Naive thymus-derived CD8-positive, alpha-beta T cell (primary cell): ENCODE measurements at places on chromosomes 6 and 20. TPM values are rescaled to one million over a fixed set of nuclear protein-coding genes. Genes with fewer than 3 reads are reported as not detected.
A peak's percentile ranks its signal among the peaks of the same experiment; 100 is the strongest.

The USP49 gene
- total RNA-seq: 3.0 TPM

The SYNDIG1 gene
- not detected for total RNA-seq

The EDN3 gene
- total RNA-seq: not detected

The DEFB132 gene
- total RNA-seq: not detected

The ANGPT4 gene
- not detected for total RNA-seq

GRCh38 chr6:82217018-82217586, 30.4 kb downstream of the IBTK start:
- H3K4me3 ChIP-seq: no peak overlapping the region
- no peak for DNase-seq
- no peaks in the 10 kb centered on the region for H3K27me3 ChIP-seq
- peaks cover 85% of the 10 kb centered on the region for H3K36me3 ChIP-seq
- H3K4me1 ChIP-seq: peaks cover 5% of the 10 kb centered on the region

DNA sequence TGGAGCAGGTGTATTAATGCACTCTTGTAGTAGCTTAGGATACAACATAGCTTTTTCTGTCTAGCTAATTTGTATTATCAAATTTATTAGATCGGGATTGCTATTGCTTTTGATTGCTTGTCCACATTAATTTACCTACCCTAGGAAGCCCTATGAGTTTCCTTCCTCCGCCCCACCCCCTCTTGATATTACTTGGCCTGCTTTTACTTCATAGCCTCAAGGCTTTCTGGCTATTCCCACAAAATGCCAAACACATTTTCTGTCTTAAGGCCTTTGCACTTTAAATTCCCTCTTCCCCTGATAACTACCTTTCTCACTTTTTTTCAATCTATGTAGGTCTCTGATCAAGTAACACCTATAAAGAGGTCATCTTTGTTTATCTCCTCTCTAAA, 99.1 kb upstream of the PRSS16 start:
- no peak for DNase-seq
- peaks cover 13% of the 10 kb centered on the region for H3K4me1 ChIP-seq
- H3K27ac ChIP-seq: peak overlapping the region; percentile 51

DNA sequence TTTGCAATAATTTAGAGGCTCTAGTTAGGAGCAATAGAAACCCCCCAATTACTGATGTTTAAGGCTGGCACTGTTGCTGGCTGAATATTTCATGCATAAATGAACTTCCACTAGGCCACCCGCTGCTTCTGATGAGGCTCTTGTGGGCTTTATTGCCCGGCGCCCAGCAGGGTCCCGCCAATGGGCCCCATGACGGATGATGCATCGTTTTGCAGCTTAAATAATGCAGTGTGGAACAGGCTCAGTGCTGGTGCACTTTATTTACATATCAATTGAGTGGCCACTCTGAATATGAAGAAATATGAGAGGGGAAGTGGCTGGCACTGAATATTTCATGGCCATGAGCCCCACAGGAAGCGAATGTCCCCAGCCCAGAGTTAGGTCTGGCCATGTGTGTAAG, 155.3 kb upstream of the MAFB start:
- H3K27me3 ChIP-seq: peaks cover 8% of the 10 kb centered on the region
- H3K4me1 ChIP-seq: peaks cover 3% of the 10 kb centered on the region
- no peak overlapping the region for H3K4me3 ChIP-seq
- DNase-seq: no peak
- no peak overlapping the region for H3K27ac ChIP-seq

DNA sequence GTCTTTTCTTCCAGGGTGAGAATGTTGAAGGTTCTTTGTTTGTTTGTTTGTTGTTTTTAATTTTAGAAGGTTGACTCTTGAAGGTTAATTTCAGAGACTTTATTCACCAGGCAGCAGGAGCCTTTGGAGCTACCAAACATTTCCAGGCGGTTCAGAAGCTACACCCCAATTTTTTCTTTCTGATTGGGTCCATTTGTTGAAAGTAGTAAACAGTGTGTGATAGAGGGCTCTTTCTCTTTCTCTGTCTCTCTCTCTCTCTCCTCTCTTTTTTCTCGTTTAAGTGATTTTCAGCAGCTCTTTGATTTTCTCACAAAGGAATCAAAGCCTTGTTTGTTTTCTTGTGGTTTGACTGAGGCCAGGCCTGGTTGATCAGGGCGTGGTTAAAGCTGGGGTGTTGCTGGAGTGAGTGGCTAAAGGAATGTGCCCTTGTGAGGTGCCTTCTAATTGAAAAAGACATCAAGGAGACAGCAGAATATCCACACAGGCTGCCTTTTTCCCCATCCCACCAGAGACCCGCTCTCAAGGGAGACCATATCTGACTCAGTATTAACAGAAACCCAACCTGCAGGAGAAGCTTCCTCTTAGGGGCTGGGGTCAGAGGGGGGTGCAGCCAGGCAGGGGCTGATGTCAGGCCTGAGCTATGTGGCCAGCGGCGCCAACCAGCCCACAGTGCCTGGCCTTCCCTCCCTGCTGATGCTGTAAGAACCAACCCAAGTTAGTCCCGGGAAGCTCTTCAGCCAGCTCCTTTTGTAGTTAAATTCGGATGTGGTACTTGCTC, 40.4 kb upstream of the NAA20 start:
- peaks cover 7% of the 10 kb centered on the region for H3K4me1 ChIP-seq
- DNase-seq: no peak
- no peak overlapping the region for H3K4me3 ChIP-seq
- H3K36me3 ChIP-seq: no peaks in the 10 kb centered on the region
- peaks cover 2% of the 10 kb centered on the region for H3K27me3 ChIP-seq

- no peak overlapping the region for H3K4me3 ChIP-seq
- no peak overlapping the region for H3K27ac ChIP-seq
- H3K4me1 ChIP-seq: no peaks in the 10 kb centered on the region
- DNase-seq: no peak
Observed at GRCh38 chr6:54913211-54913610, 66.6 kb downstream of the FAM83B start.

DNA sequence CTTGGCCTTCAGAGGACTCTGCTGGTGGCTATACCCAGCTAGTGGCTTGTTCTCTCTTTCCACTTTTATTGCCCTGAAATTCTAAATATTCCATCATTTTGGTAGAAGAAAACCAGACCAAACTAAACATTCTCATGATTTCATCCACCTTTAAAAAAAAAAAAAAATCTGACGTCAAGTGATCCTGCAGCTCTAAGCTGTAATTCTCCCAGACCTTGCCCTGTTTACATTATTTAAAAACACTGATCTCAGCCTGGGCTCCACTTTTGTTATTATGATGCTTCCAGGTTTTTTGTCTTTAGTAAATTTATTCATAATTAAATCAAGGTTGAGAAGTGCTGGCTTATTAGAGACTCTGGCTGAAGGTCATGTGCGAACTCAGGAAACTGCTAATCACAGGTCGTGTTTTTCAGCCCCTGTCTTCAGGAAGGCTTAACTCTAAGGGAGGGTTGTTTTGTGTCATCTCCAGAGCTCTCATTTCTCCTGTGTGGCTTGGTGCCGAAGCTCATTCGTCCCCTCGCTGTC, 114.4 kb downstream of the MTHFD1L start:
- H3K4me3 ChIP-seq: no peak overlapping the region
- H3K27me3 ChIP-seq: no peaks in the 10 kb centered on the region
- no peaks in the 10 kb centered on the region for H3K4me1 ChIP-seq
- peaks cover 30% of the 10 kb centered on the region for H3K36me3 ChIP-seq

DNA sequence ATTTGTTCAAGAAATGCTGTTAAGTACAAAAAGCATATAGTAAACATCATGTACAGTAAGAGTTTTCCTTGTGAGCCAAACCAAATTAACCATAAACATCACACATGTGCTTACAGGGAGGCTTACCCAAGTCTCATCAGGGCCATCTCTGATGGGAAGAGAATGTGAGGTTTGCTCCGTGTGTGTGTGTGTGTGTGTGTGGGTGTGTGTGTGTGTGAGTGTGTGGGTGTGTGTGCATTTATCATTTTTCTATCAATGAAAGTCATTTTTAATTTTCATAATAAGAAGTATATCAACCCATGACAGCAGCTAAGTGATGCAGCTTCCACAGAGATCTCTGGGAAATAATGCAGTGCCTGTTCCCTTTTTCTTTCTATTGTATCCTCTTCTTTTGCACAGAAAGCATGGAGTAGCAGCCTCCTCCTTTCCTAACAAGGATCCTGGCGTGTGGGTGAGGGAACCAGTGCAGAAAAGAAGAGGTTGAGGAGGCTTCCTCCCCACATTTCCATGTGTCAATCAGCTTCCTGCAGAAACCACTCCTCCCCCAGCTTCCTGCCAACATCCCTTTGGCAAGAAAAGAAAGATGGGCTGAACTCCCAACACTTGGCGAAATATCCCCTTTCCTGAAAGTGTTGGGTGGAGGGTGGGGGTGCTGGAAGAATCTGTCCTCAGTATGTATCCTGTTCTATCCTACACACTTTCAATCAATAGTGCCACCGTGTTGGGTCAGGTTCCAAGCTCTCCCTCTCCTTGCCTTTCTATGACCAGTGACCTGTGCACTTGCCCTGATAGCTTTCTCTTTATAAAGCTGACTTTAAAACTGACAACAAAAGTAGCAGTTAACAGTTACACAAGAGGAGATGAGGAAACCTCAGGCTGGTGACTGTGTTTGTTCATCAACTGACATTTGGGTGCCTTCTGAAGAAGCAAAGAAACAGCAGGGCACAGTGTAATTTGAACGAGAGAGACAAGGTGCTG, 251.8 kb upstream of the CITED2 start:
- no peaks in the 10 kb centered on the region for H3K36me3 ChIP-seq
- H3K27ac ChIP-seq: no peak overlapping the region
- no peaks in the 10 kb centered on the region for H3K4me1 ChIP-seq
- peaks cover 14% of the 10 kb centered on the region for H3K27me3 ChIP-seq
- no peak overlapping the region for H3K4me3 ChIP-seq

DNA sequence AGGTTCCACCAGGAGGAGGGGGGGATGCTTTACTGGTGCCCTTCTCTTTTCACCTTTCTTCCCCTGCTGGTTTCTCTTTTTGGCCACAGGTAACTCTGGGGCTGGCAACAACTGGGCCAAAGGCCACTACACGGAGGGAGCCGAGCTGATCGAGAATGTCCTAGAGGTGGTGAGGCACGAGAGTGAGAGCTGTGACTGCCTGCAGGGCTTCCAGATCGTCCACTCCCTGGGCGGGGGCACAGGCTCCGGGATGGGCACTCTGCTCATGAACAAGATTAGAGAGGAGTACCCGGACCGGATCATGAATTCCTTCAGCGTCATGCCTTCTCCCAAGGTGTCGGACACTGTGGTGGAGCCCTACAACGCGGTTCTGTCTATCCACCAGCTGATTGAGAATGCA, 4.4 kb downstream of the TUBB1 start:
- peaks cover 37% of the 10 kb centered on the region for H3K4me1 ChIP-seq
- H3K4me3 ChIP-seq: no peak overlapping the region
- no peak overlapping the region for H3K27ac ChIP-seq
- DNase-seq: no peak
- no peaks in the 10 kb centered on the region for H3K27me3 ChIP-seq
- peaks cover 17% of the 10 kb centered on the region for H3K36me3 ChIP-seq

DNA sequence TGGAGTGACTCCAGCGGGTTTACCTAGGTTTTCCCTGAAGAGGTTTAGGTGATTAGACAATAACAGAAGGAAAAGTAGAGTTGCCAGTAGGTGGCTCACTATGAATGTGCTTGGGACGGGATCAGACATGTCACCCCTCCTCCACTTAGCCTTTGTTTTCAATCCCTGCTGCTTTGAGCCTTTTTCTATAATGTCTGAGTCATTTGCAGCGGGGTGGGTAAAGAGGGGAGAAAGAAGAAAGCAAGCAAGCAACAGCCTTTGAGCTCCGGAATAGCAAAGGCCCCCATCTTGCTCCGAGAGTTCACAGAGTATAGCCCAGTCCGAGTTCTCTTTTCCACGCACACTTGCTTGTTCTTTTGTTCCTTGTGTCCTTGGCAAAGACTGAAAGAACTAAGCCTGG, 129.1 kb downstream of the PACRG start:
- no peak for DNase-seq
- H3K36me3 ChIP-seq: no peaks in the 10 kb centered on the region
- no peaks in the 10 kb centered on the region for H3K27me3 ChIP-seq
- H3K27ac ChIP-seq: no peak overlapping the region

DNA sequence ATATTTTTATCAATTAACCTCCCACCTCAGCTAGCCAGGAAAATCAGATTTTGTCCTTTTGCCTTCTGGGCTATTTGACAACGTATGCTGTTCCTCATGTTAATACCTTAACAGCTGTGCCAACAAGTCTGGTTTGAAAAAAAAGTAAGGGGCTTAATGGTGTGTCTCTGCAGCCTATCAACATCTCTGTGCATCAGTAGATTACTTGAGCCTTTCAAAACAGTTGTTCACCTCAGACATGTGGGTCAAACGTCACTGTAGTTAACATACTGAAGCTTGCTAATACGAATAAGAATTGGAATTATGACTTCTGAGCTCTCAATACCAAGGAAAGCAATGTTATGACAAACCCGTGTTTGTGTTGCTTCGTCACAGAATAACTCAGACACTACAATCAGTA, 23.0 kb downstream of the CEP57L1 start:
- H3K4me3 ChIP-seq: no peak overlapping the region
- no peaks in the 10 kb centered on the region for H3K27me3 ChIP-seq
- H3K4me1 ChIP-seq: peaks cover 37% of the 10 kb centered on the region
- no peak overlapping the region for H3K27ac ChIP-seq
- H3K36me3 ChIP-seq: no peaks in the 10 kb centered on the region
- no peak for DNase-seq

DNA sequence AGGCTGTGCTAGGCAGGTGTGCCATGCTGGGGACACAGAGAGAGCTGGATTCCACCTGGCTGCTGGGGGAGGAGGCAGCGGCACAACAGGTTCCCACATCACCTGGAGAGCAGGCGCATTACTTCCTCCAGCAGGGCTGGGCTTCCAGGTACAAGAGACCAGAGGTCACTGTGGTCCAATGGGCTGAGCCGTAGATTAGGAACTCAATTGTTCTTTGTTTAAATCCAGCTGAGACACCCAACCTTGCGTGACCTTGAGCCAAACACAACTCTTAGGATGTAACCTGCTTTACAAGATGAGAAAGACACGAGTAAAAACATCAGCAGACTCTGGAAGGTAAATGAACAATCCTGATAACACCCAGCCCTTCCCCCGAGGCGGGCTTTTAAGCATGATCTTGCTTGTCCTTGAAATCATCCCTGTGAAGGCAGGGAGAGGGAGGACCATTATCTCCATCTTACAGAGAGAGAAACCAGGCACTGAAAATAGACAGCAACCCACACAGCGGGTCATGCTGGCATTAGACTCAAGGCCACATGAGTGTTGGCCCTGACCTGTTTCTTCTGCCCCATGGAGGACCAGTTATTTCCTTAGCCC, 216.5 kb upstream of the RREB1 start:
- H3K27me3 ChIP-seq: no peaks in the 10 kb centered on the region
- no peak overlapping the region for H3K4me3 ChIP-seq
- H3K36me3 ChIP-seq: no peaks in the 10 kb centered on the region
- no peak overlapping the region for H3K27ac ChIP-seq

GRCh38 chr6:167892835-167893815, 66.4 kb downstream of the AFDN start:
- no peak overlapping the region for H3K4me3 ChIP-seq
- H3K36me3 ChIP-seq: no peaks in the 10 kb centered on the region
- no peak overlapping the region for H3K27ac ChIP-seq
- no peak for DNase-seq
- no peaks in the 10 kb centered on the region for H3K27me3 ChIP-seq

- peaks cover 12% of the 10 kb centered on the region for H3K4me1 ChIP-seq
- H3K36me3 ChIP-seq: no peaks in the 10 kb centered on the region
- no peak overlapping the region for H3K27ac ChIP-seq
- H3K27me3 ChIP-seq: peaks cover 4% of the 10 kb centered on the region
- no peak overlapping the region for H3K4me3 ChIP-seq
Observed at GRCh38 chr20:47773371-47773786, 11.9 kb downstream of the SULF2 start.

GRCh38 chr6:13702809-13703302, 8.8 kb downstream of the RANBP9 start:
- H3K27ac ChIP-seq: no peak overlapping the region
- no peak overlapping the region for H3K4me3 ChIP-seq
- H3K27me3 ChIP-seq: no peaks in the 10 kb centered on the region
